ENCODE measurements at places on chromosomes 2 and 18. TPM values are rescaled to one million over a fixed set of nuclear protein-coding genes. Genes with fewer than 3 reads are reported as not detected.

Gene PRKAG3
- not detected for total RNA-seq

DNA sequence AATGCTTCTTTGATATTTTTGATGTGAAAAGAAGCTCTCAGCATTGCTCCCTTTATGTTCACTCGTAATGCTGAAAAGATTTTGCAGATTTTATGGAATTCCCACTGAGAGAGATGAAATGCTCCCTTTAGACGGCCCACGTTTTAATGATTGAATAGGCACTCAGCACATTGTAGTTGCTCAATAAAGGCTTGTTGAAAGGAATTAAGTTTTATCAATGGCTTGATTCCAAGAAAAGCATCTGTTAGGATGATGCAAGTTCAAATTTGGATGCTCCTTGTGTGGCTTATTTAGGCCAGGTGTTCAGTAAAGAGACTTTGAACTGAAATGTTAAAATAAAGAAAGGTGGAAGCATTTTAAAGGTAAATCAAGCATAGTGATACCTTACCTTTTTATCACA lies 725.1 kb downstream of the EPHA4 start:
- no peak for DNase-seq

DNA sequence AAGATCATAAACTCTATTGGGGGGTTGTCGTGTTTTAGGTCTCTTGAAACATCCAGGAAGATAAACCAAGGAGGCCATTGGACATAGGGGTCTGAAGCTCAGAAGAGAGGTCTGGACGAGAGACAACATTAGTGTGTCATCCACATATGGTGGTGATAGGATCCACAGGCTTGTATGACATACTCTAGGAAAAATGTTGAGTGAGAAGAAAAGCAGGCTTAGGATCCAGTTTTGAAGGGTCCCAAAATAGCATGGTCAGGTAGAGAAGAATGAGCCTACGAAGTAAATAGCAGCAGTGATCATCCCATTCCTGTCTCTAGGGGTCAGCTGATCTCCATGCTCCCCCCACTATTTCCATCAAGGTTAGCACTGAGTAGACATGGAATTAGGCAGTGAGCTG lies 166.8 kb downstream of the ANKRD30B start:
- DNase-seq: no peak

GRCh38 chr18:9987931-9988330 lies 74.1 kb downstream of the VAPA start:
- DNase-seq: no peak

DNA sequence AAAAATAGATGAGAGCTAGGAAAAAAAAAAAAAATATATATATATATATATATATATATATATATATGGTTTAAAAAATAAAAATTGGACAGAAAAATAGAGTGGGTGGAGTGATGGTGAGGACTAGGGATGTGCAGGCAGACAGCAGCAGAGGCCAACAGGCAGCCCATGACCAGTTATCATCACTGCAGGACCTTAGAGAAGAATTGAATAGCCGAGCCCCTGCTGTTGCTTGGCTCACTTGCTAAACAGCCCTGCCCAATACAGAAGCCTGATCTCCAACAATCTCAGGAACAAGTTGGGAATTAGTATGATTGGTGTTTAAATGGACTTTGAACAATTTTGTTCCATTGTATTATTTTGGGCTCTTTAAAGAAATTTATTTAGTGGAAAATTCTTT lies 967.5 kb upstream of the PIK3C3 start:
- DNase-seq: no peak

DNA sequence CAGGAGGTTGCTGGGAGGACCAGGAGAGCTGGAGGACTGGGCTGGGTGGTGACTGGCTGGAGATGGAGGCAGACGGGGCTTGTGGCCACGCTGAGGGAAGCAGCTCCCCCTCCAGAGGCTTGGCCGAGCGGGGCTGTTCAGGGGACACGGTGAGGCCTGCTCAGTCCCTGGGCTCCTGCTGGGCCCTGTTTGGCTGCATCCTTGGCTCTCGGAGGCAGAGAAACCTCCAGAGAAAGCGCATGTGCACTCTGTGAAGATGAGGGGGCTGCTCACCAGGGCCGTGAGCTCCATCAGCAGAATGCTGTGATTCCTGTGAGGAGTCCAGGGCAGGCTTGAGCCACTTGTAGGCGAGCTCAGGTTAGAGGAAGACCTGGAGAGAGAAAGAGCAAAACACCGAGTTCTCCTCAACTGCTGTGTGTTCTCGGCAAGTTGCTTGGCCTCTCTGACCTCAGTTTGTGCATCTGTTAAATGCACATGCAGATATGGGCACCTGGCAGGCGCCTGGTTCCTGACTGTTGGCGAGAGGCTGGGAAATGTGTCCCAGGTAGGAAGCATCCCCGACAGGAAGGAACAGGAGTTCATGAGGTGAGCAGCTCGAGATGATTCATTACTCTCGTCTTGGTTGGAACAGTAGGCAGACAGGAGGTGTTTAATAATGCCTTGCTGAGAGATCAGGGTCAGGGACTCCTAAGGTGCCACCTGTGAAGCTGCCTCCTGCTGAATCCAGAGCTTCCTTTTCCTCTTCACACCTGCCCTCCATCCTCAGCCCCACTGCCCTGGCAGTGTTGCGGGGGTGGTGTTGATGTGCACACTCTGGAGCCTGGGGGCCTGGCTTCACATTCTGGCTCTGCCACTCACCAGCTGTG lies 941 bp downstream of the ZAP70 start:
- no peak for DNase-seq

- DNase-seq: no peak
These were observed 212.7 kb downstream of the ALPK2 start for GRCh38 chr18:58416014-58416703.

Gene CFAP221
- not detected for total RNA-seq

- DNase-seq: no peak
These were observed 149.3 kb downstream of the COL6A3 start for GRCh38 chr2:237264480-237265219.
